ENCODE measurements at places on chromosomes 3 and 15.

DNA sequence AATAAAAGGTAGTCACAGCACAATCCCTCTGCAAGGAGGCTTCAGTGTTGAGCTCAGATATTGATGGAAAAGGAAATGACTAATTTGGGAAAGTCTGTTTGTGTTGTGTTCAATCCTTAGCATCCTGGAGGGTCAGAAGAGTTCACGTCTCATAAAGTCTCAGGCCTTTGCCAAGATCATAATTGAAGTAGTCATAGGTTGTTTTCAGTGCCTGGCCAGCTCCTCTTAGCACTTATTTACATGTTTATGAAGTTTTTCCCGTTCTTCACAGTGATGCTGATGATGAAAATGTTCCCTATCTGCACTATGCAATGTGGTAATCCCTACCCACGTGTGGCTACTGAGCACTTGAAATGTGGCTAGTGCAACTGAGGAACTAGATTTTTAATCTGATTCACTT lies 61.6 kb upstream of the TGFBR2 start:
- no peak for DNase-seq

DNA sequence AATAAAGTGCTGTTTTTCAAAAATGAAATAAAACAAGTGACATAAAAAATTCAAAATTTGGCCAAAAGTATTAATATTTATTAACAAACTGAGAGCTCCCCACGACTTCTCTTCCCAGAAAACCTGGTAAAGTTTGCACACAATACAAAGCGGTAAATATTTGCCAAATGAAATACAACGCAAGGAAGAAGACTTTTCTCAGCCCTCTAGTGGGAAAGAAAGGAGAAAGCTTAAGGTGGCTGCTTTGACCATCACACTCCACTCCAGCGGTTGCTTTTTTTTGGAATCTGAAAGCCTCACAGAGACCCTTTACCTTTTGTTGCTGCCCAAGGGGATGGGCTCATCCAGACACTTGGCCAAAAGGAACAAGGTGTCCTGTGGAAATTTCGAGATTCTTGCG lies 1.1 kb upstream of the GK5 start:
- DNase-seq, result no peak

DNA sequence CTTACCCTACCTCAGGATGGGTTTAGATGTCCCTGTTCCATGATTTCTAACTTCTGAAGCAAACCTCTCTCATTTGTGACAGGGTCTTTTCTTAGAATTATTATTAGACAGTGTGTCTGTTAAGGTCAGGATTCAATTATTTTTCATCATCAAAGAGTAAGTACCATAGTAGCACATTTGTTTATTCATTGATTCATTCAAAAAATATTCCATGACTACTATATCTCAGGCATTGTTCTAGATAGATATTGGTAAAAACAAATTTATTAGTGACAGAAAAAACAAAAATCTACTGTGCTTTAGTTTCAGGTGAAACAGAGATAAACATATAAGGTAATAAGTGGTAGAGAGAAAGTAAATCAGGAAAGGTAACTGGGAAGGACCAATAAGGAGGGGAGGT lies 3.5 kb upstream of the PLOD2 start:
- no peak for DNase-seq

DNA sequence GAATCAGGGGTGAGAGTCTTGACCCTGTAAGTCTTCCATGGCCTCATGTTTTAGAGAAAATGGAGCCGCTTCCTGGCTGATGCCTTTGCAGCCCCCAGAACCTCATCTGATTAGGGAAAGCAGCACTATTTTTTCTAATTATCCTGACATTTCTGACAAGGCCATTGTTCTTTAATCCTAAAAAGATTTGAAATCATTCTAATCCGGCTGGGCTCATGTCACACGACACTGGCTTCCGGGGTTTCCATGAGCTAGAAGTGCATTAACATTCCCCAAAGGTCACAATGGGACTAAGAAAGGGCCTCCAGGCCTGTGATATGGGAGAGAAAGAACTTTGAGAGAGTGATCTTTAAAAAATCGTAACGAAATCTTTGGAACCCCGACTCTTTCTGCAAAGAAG lies 33.1 kb downstream of the RBP2 start:
- DNase-seq, result no peak

GRCh38 chr3:66904336-66904735 lies 93.8 kb upstream of the KBTBD8 start:
- DNase-seq, result no peak

DNA sequence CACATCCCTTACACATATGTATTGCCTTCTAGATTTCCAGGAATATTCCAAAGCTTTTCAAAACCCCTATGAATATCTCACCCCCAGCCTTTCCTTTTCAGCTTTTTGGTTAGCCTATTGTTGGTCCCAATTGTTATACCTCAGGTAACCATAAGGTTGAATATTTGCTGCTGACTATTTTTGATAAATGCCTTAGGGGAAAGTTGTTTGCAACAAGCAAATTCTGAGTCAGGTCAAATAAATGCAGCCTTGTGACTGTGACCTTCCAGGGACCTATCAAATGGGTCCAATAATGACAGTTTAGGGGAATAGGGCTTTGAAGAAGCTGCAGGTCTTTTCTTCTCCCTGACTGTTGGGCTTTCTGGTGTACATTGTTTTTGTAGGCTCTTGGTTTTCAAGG lies 699.7 kb downstream of the NTRK3 start:
- DNase-seq, result no peak
